ENCODE measurements at places on chromosomes 16 and 17. TPM values are rescaled to one million over a fixed set of nuclear protein-coding genes. Genes with fewer than 3 reads are reported as not detected.

- H3K36me3 ChIP-seq: no peaks in the 10 kb centered on the region
- H3K4me3 ChIP-seq: no peak overlapping the region
- H3K4me1 ChIP-seq: peaks cover 56% of the 10 kb centered on the region
- no peaks in the 10 kb centered on the region for H3K27me3 ChIP-seq
- peak overlapping the region; percentile 77 for H3K27ac ChIP-seq
- DNase-seq: peak; percentile 95
Measured at GRCh38 chr17:61251939-61252865, 147.4 kb upstream of the TBX2 start.

DNA sequence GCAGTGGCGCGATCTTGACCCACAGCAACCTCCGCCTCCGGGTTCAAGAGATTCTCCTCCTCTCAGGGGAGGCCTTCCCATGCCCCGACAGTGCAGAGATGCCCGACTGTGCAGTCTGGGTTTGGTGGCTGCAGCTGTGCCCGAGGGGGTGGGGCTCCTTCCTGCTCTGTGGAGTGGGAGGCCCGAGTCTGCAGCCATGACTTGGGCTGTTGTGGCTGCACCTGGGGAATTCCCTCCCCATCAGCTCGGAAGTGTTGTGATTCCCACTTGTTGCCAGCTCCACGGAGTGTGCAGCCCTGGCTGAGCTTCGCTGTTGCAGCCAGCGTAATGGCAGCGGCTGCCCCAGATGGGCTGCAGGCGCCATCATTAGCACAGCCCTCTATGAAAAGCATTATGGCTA lies 66.4 kb upstream of the SMIM36 start:
- H3K27ac ChIP-seq: peak overlapping the region; percentile 97
- DNase-seq: no peak
- no peaks in the 10 kb centered on the region for H3K27me3 ChIP-seq
- H3K36me3 ChIP-seq: no peaks in the 10 kb centered on the region

- no peak overlapping the region for H3K4me3 ChIP-seq
- peaks cover 3% of the 10 kb centered on the region for H3K36me3 ChIP-seq
- no peaks in the 10 kb centered on the region for H3K27me3 ChIP-seq
- DNase-seq: no peak
Measured at GRCh38 chr16:628321-629061, 2.3 kb upstream of the WFIKKN1 start.

DNA sequence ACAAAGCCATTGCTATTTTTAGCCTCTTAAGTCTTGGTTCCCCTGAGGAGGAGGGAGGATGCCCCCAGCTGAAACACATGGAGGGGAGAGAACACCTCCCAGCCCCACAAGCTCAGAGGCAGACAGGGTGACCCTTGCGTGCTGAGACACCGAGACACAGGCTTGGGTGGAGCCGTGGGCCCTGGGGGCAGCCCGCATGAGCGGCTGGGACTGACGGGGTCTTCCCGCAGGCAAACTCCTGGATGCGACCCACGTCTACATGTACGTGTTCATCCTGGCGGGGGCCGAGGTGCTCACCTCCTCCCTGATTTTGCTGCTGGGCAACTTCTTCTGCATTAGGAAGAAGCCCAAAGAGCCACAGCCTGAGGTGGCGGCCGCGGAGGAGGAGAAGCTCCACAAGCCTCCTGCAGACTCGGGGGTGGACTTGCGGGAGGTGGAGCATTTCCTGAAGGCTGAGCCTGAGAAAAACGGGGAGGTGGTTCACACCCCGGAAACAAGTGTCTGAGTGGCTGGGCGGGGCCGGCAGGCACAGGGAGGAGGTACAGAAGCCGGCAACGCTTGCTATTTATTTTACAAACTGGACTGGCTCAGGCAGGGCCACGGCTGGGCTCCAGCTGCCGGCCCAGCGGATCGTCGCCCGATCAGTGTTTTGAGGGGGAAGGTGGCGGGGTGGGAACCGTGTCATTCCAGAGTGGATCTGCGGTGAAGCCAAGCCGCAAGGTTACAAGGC lies 9.8 kb downstream of the SLC16A3 start:
- H3K27me3 ChIP-seq: no peaks in the 10 kb centered on the region
- H3K27ac ChIP-seq: peak overlapping the region; percentile 91
- DNase-seq: peak; percentile 50
- peak overlapping the region; percentile 6 for H3K4me3 ChIP-seq
- peaks cover 76% of the 10 kb centered on the region for H3K4me1 ChIP-seq

DNA sequence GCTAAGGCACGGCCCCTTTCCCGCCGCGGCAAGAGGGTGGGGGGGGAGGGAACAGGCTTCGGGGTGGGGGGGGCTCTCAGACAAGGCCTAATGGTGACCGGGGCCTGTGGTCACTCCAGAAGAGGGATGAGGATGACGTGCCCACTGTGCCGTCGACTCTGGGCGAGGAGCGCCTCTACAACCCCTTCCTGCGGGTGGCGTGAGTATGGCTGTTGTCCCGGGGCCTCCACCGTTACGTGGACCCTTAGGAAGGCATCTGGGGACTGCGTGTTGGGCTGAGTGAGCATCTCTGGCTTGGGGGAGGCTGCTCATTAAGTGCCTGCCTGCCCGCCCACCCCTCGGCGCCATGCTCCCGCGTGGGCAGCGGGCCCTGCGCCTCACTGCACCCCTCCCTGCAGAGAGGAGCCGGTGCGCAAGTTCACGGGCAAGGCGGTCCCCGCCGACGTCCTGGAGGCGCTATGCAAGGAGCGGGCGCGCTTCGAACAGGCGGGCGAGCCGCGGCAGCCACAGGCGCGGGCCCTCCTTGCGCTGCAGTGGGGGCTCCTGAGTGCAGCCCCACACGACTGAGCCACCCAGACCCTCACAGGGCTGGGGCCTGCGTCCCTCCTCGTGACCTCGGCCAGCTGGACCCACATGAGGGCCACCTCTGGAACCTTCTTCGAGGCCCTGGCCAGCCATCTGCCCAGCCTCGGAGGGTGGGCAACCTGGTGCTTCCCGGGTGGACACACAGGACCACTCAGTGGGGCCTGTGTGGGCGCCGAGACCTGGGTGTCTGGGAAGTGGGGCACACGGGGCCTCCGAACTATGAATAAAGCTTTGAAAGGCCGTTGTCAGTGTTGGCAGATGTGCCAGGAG lies 2.2 kb downstream of the HAGHL start:
- DNase-seq: no peak
- no peaks in the 10 kb centered on the region for H3K36me3 ChIP-seq
- peak overlapping the region; percentile 33 for H3K27ac ChIP-seq
- H3K27me3 ChIP-seq: peaks cover 14% of the 10 kb centered on the region
- H3K4me1 ChIP-seq: peaks cover 20% of the 10 kb centered on the region
- peak overlapping the region; percentile 62 for H3K4me3 ChIP-seq

DNA sequence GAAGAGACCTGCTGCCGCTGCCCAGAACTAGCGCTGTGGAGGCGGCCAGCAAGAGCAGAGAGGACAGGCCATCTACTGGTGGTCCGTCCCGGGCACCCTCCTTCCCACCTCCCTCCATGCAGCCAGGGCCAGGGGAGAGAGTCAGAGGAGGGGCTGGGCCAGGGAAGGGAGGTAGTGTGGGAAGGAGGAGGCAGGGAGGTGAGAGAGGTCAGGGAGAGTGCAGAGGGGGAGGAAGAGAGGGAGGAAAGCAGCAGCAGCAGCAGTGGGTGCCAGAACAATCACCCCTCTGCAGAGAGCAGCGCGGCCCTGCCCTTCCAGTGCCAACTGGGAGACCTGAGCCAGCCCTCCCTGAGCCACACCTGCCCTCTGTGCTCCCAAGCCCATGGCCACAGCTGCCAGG lies 6.6 kb downstream of the C16orf95 start:
- H3K27ac ChIP-seq: no peak overlapping the region
- no peak overlapping the region for H3K4me3 ChIP-seq
- H3K4me1 ChIP-seq: no peaks in the 10 kb centered on the region
- no peak for DNase-seq

The SDR42E1 gene
- 0.30 TPM for total RNA-seq

The SPNS2 gene
- 49.8 TPM for total RNA-seq

The DPEP3 gene
- not detected for total RNA-seq
